MV-4-11 (cell line): ENCODE measurements at places on chromosomes 12 and 14.

DNA sequence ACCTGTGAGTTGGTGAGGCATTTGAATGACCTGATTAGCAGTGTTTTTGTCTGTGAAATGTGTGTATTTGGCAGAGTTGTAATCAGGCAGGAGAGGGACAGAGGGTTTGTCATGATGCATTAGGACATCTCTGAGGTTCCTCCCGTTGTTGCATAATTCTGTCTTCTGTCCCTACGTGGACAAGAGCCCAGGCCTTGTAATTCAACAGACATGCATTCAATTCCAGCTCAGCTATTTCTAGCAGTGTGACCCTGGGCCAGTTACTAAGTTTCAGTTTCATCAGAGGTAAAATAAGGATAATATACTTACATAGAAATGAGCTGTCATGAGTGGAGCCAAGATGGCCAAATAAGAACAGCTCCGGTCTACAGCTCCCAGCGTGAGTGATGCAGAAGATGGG, 208.6 kb downstream of the SLC38A4 start:
- DNase-seq = peak; percentile 73

GRCh38 chr14:101499080-101499479, 62.2 kb upstream of the DIO3 start:
- DNase-seq = no peak

- no peak for DNase-seq
Observed at GRCh38 chr14:84804468-84804867, 725.5 kb upstream of the FLRT2 start.

DNA sequence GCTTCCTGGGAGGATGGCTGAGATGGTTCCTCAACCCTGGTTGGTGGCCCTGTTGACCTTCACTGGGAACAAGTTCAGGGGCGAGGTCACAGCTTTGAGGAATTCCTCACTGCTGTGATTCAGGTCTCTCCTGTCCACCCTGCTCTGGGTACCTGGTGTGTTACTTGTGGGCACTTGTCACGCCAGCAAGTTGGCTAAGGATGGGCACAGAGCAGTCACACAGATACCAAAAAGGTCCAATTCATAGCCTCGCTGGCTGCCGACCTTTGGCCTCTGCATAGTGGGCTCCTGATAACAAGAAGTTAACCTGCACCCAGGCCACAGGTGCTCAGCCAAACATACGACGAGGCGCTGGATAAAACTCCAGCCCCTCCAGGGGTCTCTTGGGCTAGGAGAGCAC, 11.2 kb downstream of the SDS start:
- DNase-seq = no peak

- DNase-seq = no peak
Observed at GRCh38 chr12:80356097-80356496, 87.9 kb upstream of the PTPRQ start.

- DNase-seq = no peak
Observed at GRCh38 chr14:104392001-104392395, 187.6 kb upstream of the C14orf180 start.
